T follicular helper cell (primary cell): ENCODE measurements at places on chromosomes 7 and 10.
A peak's percentile ranks its signal among the peaks of the same experiment; 100 is the strongest.

DNA sequence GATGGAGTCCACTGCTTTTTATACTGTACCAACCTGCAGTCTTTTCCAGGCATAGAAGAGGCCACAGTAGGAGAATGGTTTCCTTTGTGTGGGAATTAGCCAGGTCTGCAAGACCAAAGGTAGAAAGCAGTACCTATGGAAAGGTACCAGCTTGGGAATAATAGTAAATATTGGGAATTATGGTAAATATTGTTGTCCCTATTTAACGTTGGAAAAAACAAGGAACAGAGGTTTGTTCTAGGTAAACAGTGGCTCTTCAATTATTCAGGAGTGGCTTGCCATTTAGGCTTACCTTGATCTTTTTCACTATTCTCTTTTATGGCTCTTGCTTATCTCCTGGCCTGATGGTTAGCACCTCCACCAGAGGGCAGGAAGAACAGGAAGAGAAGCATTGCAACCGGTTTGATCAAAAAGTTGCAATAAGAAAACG lies 43.9 kb upstream of the GSAP start:
- no peak for DNase-seq

DNA sequence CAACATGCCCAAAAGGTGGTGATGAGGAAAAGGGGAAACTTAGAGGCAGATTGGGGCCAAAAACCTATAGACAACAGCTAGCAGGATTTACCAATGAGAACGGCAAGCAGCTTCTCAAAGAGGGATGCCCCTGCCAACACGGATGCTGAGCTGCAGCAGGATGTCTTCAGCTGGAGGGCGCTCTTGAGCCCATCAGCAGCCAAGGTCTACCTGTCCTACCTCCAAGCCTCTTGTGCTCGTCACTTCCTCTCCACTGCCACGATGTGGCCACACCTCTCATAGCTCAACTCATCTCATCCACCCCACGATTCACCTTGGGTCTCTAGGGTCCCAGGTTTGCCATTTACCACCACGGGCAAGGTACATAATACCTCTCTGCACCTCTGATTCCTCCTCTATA lies 36.5 kb downstream of the DLG5 start:
- no peak for DNase-seq

DNA sequence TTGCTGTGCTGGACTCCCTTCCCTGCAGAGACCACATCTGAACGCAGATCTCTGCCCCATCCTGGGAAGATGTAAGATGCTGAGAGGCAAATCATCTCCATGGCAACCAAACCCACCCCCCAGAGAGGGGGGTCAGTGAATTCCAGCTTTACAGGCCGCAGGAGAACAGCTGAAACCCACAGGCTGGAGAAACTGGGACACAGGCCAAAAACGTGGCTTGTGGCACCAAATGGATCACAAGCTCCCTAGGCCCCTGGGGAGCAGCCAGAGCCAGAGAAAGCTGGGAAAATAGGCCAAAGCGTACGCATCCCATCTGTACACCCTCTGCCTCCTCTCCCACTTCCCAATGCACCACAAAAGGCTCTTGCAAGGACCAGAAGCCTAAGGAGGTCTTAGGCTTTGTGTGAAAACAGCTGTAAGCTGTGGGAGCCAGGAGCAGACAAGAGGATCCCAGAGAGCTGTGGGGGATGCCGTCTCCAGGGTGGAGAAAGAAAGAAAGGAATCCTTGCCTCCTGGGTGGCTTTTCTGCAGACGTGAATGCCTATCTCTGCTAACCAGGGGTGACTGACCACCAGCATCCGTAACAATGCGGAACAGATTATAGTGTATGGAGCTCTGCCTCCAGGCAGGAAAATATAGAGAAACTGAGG lies 59.5 kb downstream of the TMEM130 start:
- DNase-seq: no peak

DNA sequence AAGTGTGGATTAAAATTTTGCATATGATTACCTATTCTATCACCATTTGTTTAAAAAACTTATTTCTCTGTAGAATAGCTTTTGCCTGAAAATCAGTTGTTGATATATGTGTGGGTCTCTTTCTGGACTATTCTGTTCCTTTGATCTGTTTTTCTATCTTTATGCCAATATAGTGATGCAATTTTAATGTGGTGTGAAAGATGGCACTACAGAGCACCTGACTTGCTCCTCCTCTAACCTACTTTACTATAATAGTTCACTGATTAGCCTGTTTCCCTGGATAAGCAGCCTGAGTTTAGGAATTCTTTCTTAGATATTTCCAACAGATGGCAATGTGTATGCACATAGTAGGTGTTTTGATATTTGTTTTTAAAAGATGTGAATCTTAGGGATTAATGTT lies 294.5 kb downstream of the AUTS2 start:
- no peak for DNase-seq

GRCh38 chr7:116122972-116123595 lies 87.3 kb upstream of the TES start:
- no peak for DNase-seq

GRCh38 chr7:30727061-30727945 lies 24.6 kb upstream of the INMT start:
- DNase-seq: peak; percentile 47

- DNase-seq: no peak
These were observed 36.0 kb downstream of the NUDT1 start for GRCh38 chr7:2278026-2278425.

DNA sequence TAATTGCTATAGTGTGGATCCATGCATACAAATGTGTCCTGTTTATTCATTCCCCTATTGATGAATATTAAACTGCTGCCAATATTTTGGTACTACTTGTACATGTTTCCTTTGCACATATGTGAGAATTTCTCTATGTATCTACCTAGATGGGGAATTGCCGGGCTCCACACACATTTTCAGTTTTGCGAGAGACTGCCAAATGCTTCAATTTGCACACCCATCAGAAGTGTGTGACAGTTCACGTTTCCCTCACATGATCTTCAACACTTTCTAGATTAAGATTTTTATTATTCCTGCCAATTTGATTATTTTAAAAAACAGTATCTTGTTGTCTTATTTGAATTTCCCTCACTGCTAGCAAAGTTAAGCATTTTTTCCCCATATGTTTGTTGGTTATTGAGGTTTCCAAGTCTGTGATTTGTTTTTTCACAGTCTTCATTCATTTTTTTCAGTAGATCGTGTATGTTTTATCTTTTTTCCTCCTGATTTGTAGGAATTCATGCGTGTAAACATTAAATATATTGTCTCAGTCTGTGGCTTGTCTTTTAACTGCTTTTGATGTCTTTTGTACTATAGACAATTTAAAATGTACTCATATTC lies 2.4 kb upstream of the KLF14 start:
- no peak for DNase-seq

GRCh38 chr10:129224065-129224464 lies 243.0 kb upstream of the MGMT start:
- no peak for DNase-seq

GRCh38 chr7:48114115-48114514 lies 25.1 kb downstream of the UPP1 start:
- DNase-seq: no peak

- DNase-seq: no peak
These were observed 23.7 kb upstream of the LAMB1 start for GRCh38 chr7:108026647-108027046.

GRCh38 chr7:108193594-108194498 lies 63.7 kb upstream of the LAMB4 start:
- no peak for DNase-seq

DNA sequence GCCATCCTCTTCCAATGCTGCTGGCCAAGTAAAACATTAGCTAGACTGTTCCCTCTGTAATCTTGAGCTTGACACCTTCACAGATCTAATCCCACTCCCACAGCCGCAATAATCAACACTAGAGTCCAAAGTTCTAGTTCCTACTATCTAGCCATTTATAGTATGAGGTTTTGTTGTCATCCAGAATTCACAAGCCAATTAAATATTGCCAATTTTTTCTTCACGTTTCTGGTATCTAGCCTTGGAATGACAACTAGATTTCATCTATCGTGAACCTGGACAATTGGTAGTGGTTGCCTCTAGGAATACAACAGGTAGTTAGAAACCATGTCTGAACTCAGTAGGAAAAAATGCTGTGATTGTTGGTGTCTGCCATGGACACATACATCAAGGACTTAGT lies 10.4 kb downstream of the WASL start:
- no peak for DNase-seq

DNA sequence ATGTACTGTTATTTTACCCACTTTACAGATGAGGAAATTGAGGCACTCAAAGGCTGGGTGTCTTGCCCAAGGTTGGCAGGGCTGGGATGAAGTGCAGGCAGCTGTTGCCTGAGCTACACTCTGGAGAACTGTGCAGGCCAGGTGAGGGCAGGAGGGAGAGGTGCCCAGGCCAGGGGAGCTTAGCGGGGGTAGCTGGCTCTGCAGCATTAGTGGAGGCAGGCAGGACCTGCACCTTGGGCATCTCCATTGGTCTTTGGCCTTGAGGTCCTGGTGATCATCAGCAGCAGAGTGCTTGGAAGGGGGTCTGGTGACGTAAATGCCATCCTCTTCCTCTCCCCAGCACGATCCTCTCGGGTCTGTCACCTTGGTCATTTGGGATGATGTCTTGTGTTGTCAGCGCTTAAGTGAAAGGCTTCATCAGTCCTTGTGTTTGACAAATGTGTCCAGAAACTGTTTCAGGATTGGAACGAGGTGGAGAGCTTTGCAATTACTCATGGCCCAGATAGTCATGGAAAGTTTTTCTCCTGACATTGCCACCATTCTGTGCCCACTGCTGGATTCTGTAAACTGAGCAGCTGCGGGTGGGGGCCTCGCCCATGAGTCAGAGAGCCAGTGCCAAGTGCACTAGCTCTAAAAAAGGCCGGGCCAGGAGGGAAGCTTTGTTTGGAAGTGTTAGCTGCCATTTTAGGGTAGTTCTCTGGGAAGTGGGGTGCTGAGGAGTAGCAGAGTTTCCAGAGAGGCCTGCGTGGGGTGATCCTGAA lies 47.6 kb downstream of the TSPAN15 start:
- no peak for DNase-seq

DNA sequence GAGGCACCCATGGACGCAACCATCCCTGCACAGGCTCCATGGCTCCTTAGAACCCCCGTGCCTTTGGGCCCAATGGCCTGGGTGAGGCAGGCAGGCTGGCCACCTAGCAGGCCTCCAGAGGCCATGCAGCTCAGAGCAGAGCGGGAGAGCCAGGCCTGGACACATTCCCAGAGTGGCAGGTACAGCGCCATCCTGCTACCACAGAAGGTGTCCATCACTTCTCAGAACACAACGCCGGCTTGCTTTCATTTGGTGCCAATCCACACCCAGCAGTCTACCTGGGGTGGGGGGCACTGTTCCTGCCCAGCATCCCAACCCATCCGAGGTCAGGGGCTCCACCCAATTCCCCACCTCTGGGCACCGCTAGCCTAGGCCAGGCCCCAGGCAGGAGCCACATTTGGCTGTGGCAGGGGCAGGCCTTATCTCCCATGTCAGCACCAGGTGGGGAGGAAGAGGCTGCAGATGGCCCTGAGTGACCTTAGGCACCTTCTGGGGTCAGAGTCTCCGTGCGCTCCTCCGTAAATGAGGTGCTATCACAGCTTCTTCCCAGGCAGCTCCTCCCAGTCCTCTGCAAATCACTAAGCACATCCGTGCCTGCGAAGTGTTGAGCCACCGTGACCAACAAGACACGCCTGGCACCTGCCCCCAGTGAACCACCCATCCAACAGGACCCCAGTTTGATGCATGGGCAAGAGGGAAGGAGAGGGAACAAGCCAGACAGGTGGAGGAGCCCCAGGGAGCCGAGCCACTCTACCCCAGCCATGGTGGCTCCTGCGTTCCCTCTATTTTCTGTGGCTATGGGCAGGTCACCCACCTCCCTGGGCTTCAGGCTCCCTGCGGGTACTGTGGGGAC lies 14.2 kb downstream of the KCNH2 start:
- DNase-seq: no peak

- DNase-seq: no peak
These were observed 294.5 kb upstream of the NFE2L3 start for GRCh38 chr7:25857376-25858067.

GRCh38 chr7:138125598-138126111 lies 49.4 kb downstream of the AKR1D1 start:
- DNase-seq: no peak

- no peak for DNase-seq
These were observed 135.8 kb upstream of the YAE1 start for GRCh38 chr7:39430441-39430840.

- no peak for DNase-seq
These were observed 84.0 kb downstream of the ANLN start for GRCh38 chr7:36473454-36474282.

DNA sequence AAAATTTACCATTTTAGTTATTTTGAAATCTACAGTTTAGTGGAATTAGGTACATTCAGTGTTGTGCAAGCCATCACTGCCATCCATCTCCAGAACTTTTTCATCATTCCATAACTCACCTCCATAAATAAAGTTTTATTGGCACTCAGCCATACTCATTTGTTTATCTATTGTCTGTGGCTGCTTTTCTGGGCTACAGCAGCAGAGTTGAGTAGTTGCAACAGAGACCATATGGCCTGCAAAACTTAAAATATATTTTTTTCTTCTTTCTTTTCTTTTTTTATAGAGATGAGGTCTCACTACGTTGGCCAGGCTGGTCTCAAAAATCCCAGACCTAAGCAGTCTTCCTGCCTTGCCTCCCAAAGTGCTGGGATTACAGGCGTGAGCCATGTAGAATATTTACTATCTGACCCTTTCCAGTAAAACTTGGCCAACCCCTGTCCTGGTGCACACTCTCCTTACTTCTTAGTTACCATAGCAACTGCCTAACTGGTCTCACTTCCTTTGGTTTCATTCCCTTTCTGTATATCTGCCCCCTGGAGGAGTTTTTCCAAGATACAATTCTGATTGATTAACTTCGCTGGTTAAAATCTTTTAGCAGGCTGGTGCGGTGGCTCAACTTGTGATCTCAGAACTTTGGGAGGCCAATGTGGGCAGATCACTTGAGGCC lies 133.2 kb downstream of the CUX1 start:
- DNase-seq: no peak

GRCh38 chr7:30594048-30594539 lies 584 bp upstream of the GARS1 start:
- peak; percentile 4 for DNase-seq

DNA sequence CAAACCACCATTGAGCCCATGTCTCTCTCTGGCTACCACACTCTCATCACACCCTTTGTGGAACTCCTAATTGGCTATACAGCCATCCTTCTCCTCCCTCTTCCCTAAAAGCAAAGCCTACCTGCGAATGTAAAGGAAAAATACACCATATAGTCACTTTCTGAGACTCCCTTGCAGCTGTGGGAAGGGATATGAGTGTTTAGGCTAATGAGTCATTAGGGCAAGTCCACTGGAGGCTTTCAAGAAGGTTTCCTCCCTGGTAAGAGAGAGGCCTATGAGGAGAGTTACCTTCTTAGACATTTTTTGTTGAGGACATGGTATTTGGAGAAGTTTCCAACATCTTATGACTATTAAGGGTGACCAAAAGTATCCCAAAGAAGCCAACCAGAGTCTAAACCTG lies 4.1 kb upstream of the TMEM243 start:
- no peak for DNase-seq

DNA sequence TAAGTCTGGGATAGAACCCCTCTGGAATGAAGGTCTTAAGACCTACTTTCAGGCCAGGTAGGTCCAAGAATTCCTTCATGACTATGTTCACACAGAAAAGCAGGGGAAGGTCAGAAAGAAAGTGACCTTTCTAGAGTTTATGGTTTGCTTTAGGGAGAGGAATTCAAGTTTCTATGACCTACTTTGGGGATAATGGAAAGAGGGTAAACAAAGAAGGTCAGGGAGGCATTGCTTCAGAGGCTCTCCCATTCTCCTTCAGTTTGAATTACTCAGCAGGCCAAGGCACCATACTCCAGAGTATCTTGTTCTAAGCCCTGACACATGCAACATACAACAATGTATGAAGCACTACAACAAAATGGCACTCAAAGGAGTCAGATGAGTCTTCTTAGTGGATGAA lies 11.5 kb upstream of the MACC1 start:
- no peak for DNase-seq
